ENCODE measurements at places on chromosomes 7 and 10.
A peak's percentile ranks its signal among the peaks of the same experiment; 100 is the strongest.

- DNase-seq, result no peak
Observed at GRCh38 chr7:106755641-106756040, 94.7 kb upstream of the CCDC71L start.

GRCh38 chr10:108252771-108253170, 1088.3 kb upstream of the SORCS1 start:
- DNase-seq, result no peak

DNA sequence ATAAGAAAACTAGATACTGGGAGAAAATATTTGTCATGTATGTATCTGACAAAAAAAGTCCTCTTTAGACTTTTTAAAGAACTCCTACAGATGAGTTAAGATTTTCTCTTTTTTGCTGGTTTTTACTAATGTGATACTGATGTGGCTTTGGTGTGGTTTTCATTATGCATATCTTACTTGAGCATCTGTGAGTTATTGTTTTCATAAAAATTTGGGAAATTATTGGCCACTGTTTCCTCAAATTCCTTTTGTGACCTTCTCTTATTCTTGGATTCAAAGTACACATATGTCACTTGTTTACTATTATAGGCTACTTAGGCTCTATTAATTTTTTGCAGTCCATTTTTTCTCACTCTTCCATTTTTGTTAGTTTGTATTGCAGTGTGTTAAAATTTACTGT, 89.0 kb downstream of the PPP1R9A start:
- no peak for DNase-seq

- DNase-seq, result no peak
Observed at GRCh38 chr10:78952686-78953085, 116.1 kb upstream of the ZMIZ1 start.

DNA sequence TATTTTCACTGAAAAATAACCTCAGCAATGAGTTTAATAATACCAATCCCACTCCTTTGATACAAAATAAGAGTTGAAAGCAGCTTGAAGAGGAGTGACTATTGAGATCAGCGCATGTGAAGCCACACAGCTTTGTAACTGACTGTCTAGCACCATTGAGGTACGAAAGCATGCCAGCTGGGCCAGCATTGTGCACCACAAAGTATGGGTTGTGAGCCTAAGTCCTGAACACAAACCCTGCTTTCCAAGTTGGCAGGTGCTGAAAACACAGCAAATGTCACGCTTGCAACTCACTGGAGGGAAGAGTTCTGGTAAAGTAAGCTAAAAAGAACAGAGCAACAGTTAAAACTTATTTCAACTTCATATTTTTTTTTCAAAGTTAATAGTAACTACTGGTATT, 4.0 kb upstream of the FAM53B start:
- DNase-seq, result no peak

DNA sequence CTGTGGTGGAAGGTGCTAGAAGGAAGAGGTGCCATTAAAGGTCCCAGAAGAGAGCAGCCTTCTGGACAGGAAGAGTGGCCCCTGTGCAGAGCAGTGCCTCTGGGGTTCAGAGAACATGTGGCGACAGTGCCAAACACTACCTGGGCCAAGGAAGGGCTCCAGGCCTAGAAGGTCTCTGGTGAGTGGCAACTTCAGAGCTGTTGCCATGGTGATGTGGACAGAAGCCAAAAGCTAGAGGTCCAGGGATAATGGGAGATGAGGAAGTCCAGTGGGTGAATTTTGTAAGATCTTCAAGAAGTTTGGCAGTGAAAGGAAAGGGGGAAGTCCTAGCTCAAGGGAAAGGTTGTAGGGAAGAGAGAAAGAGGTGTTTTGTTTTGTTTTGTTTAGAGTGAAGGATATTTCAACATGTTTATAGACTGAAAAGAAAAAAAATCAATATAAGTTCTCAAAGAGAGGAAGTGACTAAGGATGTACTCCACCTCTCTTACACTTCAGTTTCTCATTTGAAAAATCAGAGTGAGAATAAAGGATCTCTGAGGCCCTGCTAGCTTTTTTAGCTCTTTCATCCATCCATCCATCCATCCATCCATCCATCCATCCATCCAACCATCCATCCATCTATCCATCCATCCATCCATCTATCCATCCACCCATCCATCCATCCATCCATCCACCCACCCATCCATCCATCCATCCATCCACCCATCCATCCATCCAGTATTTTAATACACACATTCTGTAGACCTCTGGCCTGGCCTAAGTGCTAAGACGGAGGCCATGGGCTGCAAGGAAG, 77.1 kb upstream of the DUSP5 start:
- DNase-seq, result peak; percentile 56

- DNase-seq, result no peak
Observed at GRCh38 chr7:157789942-157790341, 453.1 kb downstream of the DNAJB6 start.

- no peak for DNase-seq
Observed at GRCh38 chr7:36305226-36305625, 84.4 kb upstream of the ANLN start.

GRCh38 chr10:13518076-13518692, 10.6 kb downstream of the BEND7 start:
- DNase-seq, result no peak

- no peak for DNase-seq
Observed at GRCh38 chr7:157481389-157481788, 144.6 kb downstream of the DNAJB6 start.

DNA sequence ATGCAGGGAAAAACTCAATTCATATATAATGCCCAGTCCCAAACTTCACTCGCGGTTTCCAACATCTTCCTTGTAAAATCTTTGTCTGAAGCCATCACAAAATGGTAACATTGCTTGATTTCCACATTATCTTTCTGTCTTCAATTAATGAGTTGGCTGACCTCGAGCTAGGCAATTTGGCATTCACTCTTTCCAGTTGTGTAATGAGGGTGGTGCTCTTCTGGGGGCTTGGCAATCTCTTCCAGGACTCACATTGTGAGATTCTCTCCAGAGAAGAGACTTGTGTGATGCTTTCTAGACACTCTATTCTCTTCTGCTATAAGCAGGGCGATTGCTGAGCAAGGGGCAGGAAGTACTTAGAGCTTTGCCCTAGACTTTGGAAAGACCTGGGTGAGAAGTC, 179.5 kb downstream of the JCAD start:
- no peak for DNase-seq

DNA sequence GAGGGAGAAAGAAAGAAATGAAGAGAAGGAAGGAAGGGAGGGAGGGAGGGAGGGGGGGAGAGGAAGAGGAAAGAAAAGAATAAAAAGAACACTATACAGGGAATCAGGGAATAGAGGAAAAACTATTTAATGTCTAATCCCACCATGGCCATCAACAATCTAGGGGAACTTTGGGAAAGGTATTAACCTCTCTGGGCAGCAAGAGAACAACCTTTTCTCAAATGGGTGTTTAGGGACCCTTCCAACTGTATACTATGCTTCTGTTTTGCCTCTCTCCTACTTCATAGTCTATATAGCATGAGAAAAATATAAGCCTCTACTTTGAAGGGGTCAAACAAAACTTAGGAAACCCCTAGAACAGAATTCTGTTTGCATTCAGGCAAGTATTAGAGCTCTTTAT, 54.5 kb downstream of the CHCHD3 start:
- no peak for DNase-seq

- DNase-seq, result no peak
Observed at GRCh38 chr10:123916775-123917174, 25.2 kb upstream of the CPXM2 start.

GRCh38 chr10:50461123-50461522, 162.6 kb downstream of the SGMS1 start:
- no peak for DNase-seq
